ENCODE measurements at places on chromosomes 1 and 21.

- DNase-seq, result no peak
Measured at GRCh38 chr1:2416403-2416802, 4.0 kb upstream of the PEX10 start.

DNA sequence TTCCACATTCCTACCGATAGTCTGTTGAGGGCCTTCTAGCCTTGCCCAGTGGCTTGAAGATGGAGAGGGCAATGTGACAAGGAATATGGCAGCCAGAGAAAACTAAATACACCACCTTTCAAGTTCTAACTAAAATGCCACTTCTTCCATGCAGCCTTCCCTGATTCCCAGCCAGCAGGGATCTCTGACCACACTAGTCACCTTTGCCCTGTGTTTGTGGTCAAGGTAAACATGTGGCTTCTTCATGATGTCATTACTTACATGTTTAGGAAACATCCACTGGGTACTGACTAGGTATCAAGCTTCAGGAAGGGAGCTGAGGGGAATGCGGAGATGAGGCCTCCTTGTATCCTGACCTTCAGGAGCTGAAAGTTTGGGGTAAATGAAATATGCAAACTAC lies 21.6 kb downstream of the IFNLR1 start:
- DNase-seq, result no peak

DNA sequence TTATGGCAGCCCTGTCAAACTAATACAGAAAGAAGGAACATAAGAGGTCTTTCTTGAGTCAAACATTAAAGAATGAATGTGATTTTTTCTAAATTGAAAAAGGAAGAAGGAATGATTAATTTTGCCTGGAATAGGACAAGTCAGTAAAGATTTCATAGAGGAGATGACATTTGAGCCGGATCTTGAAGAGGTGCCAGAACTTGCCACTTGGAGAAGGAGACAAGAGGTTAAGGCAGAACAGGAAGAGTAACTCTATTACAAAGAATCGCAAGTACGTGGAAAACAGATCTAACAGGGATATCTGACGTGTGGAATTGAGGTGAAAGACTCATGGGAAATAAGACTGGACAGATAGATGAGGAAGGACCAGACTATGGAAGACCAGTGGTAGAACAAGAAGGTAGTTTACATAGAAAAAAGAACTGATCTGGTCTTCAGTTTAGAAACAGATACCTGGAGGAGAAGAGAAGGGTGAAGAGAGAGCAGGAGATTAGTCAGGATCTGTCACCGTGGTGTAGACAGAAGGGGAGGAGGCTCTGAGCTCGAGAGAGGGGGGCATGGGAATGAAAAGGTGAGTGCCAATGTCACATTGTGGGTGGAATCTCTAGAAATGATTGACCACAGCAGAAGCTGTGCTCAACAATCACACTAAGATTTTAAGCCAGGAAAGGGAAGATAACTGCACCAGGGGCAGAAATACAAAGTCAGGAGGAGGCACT lies 32.5 kb downstream of the RHOU start:
- no peak for DNase-seq

DNA sequence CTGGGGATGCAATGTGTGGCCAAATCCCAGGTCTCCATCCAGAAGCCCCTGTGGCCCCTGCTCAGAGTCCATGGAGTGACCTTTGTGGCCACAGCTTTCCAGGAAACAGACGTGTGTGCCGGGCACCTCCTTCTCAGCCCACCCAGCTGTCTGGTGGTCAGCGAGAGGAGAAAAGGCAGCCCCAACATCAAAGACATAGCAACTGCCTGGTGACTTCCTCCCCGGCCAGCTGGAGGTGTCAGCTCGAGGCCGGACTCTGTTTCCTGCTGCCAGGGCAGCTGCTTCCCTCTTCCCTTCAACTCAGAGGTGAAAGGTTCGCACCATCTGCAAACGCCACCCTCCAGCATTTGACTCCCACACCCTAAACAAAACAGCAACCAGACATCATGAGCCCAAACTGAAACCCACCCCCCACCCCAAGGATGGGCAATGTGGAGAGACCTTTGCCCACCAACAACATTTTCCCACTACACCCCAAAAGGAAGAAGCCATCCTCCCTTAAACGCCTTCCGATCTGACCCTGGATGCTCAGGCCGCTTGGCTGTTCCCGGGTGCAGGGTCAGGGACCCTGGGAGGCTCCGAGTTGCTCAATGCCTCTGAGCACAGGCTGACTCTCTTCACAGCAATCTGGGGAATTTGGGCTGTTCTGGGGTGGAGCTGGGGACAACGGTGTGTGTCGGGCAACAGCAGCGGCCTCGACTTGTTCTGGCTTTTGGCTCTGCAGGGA lies 162.3 kb downstream of the PSMG1 start:
- no peak for DNase-seq

- no peak for DNase-seq
Measured at GRCh38 chr1:196701144-196701543, 49.3 kb downstream of the CFH start.

DNA sequence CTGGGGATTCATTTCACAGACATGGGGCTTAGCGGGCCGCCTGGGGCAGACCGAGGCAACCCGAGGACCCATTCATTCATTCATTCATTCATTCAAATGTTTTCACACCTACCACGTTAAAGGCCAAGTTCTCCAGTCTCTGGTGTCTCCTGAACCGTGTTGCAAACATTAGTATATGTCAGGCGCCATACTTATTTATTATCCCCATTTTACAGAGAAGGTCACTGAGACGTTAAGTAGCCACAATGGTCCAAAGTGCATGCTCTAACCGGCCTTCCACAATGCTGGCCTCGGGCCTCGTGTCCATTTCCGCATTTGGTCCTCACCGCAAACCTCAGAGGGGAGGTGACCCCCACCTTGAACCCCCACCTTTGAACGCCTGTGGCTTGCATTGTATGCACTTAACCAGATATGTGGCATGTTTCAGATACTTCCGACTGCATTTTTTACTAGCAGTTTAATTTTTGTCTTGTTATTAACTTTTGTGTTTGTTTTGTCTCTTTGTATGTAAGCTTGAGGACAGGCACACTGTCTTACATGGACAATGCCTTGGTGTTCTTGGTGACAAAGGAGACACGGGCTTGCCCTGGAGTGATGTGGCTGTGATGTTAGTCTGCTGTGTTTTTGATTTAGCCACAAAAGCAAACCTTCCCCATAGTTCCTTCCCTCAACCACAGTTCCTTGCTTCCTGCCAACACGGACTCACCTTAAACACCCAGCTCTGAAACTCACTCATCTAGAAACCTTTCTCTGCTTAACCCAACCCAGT lies 1.2 kb upstream of the IFFO2 start:
- no peak for DNase-seq

DNA sequence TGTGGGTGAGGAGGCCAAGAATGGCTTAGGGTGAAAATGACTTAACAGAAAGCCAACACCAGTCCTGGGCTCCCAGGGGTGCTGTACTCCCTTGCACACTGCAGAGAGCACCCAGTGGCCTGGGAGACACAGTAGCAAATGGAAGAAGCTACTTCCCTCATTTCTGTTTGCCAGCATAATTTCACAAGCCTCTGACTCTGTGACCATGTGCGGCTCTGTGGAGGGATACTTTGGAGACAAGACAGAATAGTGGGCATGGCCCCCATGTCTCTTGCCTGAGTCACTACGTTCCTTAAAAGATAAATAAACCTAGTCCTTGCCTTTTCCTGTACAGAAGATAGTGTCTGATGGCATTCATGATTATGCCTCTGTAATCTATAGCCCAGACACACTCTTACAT lies 38.1 kb downstream of the TRIM62 start:
- DNase-seq, result no peak

DNA sequence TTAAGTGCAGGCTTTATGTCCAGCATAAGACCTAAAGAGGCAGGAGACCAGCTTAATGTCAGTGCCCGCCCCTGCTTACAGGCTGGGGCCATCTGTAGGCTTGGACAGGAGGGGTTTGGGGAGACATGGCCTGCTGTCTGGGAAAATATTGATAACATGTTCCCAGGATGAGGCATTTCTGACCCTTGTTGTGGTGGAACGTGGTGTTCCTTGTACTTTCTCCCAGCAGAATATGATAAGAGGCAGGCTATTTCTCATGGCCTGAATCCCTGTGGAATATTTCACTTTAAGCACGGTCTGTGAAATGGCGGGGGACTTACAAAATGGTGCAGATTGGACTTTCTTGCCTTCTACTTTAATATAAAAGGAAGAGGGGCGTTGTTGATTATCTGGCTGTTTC lies 41.9 kb upstream of the PLA2G5 start:
- no peak for DNase-seq

Data from activated T-helper 9 cell treated with anti-CD3 and anti-CD28 coated beads, Interleukin-2, amount 50 U/mL, for 16 hours (primary cell).